NCI-H1105 treated with DMSO at 0.1 percent for 48 hours (cell line): ENCODE measurements at places on chromosomes 16 and 17.

- peak; percentile 20 for DNase-seq
Measured at GRCh38 chr16:67883872-67884261, 818 bp upstream of the NRN1L start.

- DNase-seq: no peak
Measured at GRCh38 chr16:55697867-55698266, 42.1 kb downstream of the SLC6A2 start.

- no peak for DNase-seq
Measured at GRCh38 chr16:12507366-12507765, 296.3 kb downstream of the CPPED1 start.

- no peak for DNase-seq
Measured at GRCh38 chr17:51585514-51586104, 325.3 kb downstream of the UTP18 start.

- DNase-seq: no peak
Measured at GRCh38 chr17:60496041-60496440, 30.0 kb downstream of the APPBP2 start.

- DNase-seq: no peak
Measured at GRCh38 chr17:72089453-72089987, 31.3 kb upstream of the SOX9 start.

GRCh38 chr17:82743344-82744219, 8.2 kb downstream of the FN3K start:
- no peak for DNase-seq

DNA sequence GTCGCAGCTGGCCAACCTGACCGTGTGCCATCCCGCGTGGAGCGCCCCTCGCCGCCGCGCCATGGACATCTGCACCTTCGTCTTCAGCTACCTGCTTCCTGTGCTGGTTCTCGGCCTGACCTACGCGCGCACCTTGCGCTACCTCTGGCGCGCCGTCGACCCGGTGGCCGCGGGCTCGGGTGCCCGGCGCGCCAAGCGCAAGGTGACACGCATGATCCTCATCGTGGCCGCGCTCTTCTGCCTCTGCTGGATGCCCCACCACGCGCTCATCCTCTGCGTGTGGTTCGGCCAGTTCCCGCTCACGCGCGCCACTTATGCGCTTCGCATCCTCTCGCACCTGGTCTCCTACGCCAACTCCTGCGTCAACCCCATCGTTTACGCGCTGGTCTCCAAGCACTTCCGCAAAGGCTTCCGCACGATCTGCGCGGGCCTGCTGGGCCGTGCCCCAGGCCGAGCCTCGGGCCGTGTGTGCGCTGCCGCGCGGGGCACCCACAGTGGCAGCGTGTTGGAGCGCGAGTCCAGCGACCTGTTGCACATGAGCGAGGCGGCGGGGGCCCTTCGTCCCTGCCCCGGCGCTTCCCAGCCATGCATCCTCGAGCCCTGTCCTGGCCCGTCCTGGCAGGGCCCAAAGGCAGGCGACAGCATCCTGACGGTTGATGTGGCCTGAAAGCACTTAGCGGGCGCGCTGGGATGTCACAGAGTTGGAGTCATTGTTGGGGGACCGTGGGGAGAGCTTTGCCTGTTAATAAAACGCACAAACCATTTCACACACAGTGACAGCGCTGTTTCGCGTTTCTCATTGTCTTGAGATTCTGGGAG, 2.0 kb upstream of the ZACN start:
- DNase-seq: no peak

- no peak for DNase-seq
Measured at GRCh38 chr17:65799454-65799853, 238.0 kb upstream of the AXIN2 start.

- DNase-seq: peak; percentile 3
Measured at GRCh38 chr16:62036802-62037135, 531 bp upstream of the CDH8 start.

DNA sequence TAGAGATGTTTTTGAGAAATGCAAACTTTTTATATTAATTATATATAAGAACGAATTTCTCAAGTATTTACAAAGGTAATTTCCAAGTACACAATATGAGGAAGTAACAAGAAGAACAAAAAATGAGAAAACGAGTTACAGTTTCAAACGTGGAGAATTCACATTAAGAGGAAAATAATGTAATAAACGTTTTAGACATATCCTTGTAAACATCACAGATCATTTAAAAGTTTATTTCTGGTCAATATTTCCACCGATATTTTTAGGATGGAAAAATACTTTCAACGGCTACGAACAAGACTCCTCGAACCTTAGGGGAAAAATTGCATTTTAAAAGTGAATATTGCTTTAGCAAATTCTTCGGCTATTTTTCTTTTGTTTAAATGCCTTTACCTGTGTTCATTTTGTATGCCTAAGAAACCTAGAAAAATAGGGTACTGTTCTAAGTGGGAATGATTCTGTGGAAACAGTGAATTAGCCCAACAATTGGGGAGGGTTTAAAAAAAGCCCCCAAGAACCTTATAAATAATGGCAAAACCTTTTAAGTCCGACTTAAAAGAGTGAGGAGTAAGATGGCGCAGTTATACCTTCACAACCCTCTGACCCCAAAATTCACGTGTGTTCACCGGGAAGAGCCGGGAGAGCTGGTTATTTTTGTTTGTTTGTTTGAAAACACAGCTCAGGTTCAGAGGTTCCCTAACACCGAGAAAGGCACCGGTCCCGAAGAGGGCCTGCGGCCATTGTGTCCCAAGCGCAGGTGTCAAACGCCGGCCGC, 3.3 kb downstream of the HNF1B start:
- DNase-seq: no peak

DNA sequence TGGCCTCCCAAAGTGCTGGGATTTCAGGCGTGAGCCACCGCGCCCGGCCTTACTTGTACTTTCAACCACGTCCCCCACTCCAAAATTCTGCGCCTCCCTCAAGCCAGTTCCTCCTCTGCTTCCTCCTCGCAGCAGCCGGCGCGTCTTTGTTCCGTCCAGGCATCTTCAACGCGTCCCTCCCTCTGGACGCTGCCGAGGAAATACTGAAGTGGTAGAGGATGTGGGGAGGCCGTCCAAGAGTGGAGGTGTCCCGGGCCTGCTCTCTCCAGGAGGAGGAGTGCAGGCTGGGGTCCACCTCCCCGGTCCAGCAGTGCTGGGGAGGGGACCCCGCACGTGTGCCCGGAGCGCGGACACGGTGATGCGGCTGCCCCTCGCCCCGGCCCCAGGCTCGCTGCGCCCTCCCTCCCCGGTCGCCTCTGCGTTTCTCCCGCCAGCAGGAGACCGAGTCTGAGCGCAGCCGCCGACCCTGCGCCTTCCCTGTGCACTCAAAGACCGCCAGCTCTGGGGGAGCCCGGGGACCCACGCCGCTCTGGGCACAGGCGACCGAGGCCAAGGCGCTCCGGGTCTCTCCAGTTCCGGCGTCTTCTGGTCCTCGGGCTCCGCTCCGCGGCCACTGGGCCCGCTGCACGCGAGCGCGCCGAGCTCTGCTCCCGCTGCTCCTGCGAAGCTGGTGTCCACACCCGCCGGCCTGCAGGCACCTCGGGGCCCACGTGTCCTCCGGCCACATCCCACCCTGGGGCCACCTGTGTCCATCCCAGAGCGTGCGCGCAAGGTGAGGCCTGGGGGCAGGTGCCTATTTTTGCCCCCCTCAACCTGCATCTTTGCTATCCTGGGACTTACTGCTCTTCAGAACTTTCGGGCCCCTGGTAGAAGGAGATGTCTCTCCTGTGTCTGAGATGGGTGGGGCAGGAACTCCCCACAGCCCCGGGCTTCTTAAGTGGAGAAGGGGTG, 31.7 kb downstream of the OSBPL7 start:
- DNase-seq: peak; percentile 56

- DNase-seq: no peak
Measured at GRCh38 chr16:77308163-77308561, 109.0 kb downstream of the SYCE1L start.

DNA sequence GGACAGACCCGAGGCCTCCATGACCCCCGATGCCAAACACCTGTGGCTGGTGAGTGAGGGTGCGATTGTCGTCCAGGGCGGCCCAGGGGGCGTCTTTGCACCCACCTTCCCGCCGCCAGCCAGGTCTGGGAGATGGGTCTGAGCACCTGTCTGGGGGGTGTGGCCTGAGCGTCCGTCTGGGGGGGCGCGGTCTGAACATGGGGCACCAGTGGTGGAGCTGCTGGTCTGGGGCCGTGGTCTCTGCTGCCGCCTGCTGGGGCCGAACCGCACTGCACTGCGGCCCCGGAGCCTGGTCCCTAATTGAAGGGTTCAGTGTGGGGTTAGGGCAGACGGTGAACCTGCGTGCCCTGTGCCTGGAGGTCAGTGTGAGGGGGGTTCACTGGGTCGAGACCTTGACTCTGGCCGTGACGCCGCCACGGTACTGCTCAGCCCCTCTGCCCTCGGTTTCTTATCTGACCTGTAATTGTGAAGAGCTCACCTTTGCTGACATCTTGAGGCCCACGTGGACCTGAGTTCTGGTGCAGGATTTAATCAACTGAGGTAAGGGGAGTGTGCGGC, 12.6 kb upstream of the TCF25 start:
- peak; percentile 8 for DNase-seq

- no peak for DNase-seq
Measured at GRCh38 chr17:8063761-8064534, 23.6 kb downstream of the ALOX12B start.

DNA sequence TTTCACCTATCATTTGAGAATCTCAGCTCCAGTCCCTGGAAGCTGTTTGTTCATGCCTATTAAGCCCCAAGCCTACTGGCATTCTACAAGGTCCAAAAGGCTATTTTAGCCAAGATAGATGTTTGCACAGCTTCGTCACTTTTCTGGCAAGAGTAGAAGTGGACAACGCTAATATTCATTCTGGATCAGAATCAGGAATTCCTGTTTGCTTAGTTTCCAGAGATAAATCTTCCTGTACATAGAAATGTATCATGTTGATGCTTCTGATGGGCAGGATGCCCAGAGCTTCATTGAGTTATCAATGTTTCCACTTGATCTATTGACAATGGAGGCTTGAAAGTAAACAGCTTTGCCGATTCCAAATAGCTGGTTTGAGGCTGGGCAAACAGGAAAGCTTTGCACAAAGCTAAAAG, 260.7 kb upstream of the CA10 start:
- no peak for DNase-seq

DNA sequence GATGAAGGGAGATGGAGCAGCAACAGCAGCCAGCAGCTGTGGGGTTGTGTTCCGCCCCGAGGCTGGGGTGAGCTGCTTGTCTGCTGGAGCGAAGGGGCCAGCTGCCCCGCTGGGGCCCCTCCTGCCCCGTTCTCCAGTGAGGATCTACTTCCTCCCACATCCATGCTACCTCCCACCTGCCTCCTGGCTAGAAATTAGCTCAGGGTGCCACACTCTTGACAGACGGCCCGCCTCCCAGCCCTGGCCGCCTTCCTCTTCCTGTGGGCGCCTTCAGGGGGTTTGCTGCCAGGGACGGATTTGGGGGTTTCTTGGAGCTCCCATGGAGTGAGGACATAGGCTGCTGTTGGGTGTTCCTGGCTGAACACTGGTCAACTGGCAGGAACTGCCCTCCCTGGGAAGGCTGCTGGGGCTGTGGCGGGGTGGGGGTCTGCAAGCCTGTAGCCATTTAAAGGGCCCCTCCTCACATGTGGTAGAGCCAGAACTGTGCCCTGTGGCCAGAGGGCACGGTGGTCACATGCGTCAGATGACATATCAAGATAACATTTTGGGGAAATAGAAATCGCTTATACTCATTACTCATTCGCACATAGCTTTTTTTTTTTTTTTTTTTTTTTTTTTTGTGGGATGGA, 13.1 kb downstream of the TBC1D24 start:
- no peak for DNase-seq

DNA sequence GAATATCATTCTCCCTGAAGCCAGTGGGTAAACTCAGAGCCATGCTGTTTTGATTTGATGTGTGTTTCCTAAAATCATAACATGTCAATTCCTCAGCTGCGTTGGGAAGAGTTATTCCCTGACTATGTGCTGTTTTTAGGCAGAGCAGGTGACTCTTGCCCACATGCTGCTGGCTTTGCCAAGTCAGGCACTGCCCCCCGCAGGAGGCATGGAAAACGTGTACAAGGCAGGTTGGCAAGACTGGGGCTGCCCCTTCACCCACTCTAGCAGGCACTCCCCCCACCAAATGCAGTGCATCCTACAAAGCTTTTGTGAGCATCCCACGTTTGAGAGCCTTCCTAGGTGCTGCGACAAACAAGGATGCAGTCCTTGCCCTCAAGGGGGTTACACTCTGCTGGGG, 38.3 kb upstream of the NAT9 start:
- no peak for DNase-seq

GRCh38 chr16:9097266-9098219, 6.1 kb downstream of the HAPSTR1 start:
- no peak for DNase-seq

DNA sequence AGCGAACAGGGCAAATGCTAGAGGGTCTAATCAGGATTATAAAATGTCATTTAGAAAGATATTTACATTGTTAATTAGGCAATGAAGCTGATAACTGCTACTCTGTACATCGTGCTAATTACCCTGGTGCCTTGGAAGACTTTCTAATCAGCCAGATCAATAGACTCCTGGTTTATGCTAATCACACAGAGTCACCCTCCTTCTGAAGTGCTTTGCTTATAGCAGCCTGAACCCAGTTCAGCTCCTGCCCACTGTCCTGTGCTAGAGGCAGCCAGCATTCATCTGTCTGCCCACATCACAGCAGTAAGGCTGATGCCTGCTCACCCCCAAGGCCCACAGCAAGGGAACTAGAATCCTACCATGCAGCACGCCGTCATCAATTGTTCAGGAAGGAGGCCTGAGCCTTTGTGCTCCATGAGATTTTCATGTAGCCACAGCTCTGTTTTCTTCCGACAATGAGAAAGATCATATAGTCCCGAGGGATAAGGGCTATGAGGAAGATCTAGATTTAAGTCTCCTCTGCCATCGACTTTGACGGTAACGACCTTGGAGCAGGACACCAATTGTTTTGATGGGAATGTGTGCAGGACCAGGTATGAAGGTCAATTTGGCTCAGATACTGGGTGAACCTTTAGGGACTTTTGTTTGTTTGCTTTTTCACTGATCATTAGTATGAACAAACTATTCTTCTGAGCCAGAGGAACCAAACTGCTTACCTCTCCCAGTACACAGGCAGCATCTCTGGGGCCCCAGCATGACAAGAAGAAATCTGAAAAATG, 12.5 kb upstream of the LYRM9 start:
- no peak for DNase-seq

- no peak for DNase-seq
Measured at GRCh38 chr17:28912281-28912937, 9.5 kb upstream of the DHRS13 start.

GRCh38 chr17:72726936-72727335, 365.6 kb downstream of the SLC39A11 start:
- no peak for DNase-seq

DNA sequence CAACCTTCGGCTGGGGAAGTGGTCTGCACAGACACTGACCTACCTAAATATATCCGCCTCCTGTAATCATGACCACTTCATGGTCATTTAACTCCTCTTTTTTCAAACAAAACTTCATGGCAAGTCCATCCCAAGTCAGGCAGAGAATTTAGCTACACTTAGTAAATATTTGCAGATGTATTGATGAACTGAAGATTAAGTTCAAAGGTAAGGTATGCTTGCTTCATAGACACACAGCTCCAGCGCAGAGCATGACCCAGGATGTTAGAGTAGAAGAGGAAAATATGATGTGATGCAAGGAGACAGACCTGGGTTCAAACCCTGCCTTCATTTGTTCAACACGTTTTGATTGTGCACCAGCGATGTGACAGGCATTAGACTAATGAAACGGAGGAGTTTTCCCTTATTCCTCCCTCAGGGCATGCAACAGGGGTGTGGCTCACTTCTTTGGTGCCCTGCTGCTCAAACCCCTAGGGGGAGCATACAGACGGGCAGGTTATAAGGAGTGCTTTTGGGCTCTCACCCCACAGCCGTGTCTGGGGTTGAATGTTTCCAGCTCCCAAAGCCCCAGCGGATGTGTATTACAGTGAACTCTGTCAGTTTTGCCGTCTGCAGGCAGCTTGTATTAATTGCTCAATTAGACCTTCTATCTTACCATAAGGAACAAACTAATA, 23.9 kb upstream of the CLEC3A start:
- no peak for DNase-seq
